ENCODE measurements at places on chromosomes 12 and 14. TPM values are rescaled to one million over a fixed set of nuclear protein-coding genes. Genes with fewer than 3 reads are reported as not detected.
A peak's percentile ranks its signal among the peaks of the same experiment; 100 is the strongest.

- DNase-seq, result no peak
Observed at GRCh38 chr12:71945121-71945520, 6.5 kb downstream of the TPH2 start.

The KRT73 gene
- 0.45 TPM for total RNA-seq

- DNase-seq, result no peak
Observed at GRCh38 chr14:66009089-66009488, 477.1 kb upstream of the CCDC196 start.

DNA sequence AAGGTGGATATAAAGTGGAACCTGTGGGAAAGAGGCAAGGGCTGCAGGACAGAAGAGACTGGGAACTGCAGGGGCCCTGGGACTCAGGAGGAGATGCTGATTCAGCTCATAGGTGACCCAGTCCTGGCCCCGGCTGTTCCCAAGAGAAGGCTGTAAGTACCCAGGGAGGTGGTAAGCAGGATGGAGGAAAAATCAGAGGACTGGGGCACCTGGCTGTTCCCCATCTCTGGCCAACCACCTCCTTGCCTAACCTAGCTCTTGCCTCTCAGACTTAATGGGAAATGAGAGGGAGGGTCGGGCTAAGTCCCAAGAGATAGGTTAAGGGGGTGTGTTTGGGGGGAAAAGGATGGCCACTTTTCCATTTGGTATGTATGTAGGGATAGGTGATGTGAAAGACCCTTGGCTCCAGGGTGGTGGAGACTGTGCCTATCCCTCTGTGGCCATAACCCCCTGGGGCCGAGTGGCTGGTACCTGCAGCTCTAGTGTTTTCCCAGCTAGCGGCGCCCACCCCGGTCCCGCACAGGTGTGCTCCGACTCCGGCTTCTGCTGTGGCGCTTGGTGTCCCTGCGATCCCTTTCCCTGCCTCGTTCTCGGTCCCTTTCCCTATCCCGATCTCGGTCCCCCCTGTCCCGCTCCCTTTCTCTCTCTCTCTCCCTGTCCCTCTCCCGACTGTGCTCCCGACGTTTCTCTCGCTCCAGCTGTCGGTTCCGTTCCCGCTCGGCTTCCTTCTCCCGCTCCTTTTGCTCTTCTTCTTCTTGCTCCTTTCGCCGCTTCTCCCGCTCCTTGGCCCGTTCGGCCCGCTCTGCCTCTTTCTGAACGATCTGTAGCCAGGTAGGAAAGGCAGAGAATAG is 1.6 kb upstream of the CDH24 start:
- no peak for DNase-seq

The TBX3 gene
- total RNA-seq, result not detected

The P2RX7 gene
- 8.9 TPM for total RNA-seq

The SRSF9 gene
- total RNA-seq, result 199 TPM

The MYH7 gene
- not detected for total RNA-seq

The CEBPE gene
- 0.92 TPM for total RNA-seq

GRCh38 chr14:69093631-69094421 is 59.1 kb downstream of the DCAF5 start:
- DNase-seq, result no peak

The KRT72 gene
- 0.44 TPM for total RNA-seq

- no peak for DNase-seq
Observed at GRCh38 chr12:102992297-102992696, 34.8 kb downstream of the ASCL1 start.

GRCh38 chr12:71009430-71010142 is 89.0 kb upstream of the PTPRR start:
- DNase-seq, result no peak

DNA sequence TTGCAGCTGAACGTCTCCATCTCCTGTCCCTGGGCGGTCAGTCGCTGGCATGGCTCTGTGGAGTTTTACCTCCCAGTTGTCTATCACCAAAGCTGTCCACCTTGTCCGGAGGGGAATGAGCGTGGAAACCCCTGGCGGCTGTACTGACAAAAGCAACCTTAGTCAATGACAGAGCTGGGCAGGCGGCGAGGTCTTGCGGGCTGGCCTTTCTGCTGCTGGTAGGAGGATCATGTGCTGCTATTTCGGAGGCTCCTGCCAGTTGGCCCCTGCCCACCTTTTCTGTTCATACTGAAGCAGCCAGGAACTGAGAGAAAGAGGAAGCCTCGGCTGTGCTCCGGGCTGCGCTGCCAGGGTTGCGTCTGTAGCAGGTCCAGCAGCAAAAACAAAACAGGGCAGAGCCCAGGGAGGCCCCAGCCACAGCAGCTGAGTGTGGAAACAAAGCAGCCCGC is 57.7 kb downstream of the HMGA2 start:
- DNase-seq, result no peak

DNA sequence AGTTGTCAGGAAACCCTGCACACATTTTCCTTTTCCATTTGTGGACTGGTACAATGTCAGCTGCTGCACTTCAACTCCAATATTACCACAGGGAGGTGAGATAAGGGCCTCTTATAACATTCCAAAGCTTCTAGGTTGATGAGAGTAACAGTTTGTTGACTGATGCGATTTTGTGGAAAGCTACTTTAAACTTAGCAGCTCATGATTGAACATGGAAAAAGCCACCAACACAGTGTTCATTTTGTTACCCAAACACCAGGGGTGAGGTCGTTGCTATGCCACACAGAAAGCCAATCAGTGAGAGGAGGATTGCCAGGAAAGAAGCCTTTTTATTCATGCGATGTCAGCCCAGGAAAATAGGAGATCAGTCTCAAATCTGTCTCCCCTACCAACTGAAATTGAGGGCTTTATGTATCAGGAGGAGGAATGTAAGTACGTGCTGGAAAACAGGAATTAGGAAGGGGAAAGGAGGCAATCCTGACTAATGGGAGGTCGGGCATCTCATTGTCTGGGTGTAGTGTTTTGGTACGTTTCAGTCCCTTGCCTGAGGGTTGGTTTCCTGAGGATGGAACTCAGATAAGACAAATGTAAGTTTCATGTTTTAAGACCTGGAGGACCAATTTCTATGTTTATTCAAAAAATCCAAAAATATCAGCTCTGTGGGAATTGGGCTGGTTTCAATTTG is 92.7 kb upstream of the PLEKHA5 start:
- no peak for DNase-seq

DNA sequence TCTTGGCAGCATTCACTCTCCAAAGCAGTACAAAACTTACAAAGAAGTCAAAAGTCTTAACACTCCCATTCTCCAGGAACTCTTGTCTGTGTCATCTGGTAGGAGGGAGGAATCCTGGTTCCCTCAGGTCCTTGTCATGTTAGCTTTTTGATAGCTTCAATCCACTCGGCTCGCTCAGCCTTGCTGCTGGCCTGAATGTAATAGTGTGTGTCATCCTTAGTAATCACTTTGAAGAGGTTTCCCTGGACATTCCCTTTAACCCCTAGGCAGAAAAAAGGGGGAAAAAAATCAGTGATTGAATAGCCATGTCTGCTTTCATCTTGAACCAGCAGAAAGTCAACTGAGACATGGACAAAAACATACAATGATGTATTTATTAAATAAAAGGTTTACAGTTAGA is 24.8 kb downstream of the PLEK2 start:
- DNase-seq, result no peak

The EPYC gene
- total RNA-seq, result not detected

The MYO1A gene
- 1.3 TPM for total RNA-seq

The KANSL2 gene
- 54.3 TPM for total RNA-seq

DNA sequence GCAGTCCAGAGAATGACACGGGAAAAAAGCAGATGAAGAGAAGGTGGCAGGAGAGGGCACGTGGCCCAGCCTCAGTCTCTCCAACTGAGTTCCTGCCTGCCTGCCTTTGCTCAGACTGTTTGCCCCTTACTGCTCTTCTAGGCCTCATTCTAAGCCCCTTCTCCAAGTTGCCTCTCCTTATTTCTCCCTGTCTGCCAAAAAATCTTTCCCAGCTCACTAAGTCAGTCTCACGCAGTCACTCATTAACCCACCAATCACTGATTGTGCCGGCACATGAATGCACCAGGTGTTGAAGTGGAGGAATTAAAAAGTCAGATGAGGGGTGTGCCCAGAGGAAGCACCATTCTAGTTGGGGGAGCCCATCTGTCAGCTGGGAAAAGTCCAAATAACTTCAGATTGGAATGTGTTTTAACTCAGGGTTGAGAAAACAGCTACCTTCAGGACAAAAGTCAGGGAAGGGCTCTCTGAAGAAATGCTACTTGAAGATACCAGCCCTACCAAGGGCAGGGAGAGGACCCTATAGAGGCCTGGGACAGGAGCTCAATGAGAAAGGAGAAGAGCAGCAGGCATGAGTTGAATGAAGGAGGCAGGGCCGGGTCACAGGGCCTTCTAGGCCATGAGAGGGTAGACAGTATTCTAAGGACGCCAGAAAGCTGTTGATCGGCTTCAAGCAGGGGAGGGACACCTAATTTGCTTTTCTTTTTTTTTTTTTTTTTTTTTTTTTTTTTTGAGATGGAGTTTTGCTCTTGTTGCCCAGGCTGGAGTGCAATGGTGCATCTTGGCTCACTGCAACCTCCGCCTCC is 40.9 kb downstream of the DAD1 start:
- peak; percentile 46 for DNase-seq

DNA sequence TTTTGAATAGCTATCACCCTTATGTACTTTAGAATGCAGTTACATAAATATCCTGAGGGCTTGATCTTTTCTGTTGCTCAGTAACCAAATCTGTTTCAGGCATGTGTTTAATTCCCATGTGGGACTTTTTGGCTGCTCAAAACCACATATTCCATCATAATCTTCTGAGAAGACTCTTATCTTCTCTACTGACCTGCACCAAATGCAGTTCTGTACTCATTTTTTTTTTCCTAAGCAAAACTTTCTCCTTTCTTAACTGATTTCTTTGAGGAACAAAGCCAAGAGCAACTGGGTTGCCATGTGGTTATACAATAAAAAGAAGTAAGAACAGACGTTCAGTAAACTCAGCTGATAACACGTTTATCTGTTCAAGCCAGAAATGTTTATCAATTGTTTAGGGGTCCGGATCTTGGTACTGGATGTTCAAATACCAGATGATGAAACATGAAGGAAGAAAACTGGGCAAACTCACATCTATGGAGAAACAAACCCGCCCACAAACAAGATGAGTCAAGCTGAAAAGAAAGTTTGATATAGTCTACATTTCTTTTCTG is 50.1 kb downstream of the TMEM132C start:
- no peak for DNase-seq

- no peak for DNase-seq
Observed at GRCh38 chr14:70707138-70708038, 65.7 kb downstream of the TTC9 start.

The RIN3 gene
- 89.0 TPM for total RNA-seq

The CD27 gene
- total RNA-seq, result 131 TPM

The IKBIP gene
- total RNA-seq, result 35.8 TPM

GRCh38 chr14:57085801-57086200 is 182.9 kb downstream of the EXOC5 start:
- DNase-seq, result no peak

The DDN gene
- 0.42 TPM for total RNA-seq

The DYNLL1 gene
- 275 TPM for total RNA-seq

DNA sequence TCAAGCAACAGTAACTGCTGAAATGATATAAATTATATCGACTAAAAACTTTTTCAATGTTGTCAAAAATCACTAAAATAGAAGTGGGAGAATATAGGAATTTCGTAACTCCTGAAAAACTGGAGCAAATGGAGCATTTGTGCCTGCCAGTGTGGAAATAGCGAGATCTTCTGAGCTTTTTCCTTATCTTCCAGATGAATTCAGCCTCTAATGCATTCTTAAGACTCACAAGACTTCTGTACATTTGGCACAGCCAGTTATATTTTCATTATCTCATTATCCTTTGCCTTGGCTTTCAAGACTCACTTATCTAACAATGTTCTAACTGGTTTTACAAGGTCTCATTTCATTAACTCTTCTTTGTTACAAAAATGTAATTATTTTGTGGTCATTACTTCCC is 252.4 kb downstream of the GXYLT1 start:
- no peak for DNase-seq

- peak; percentile 63 for DNase-seq
Observed at GRCh38 chr12:54658306-54659264, 10.4 kb upstream of the DCD start.

The IFNG-AS1 gene
- total RNA-seq, result not detected

The PPP1R36 gene
- 0.47 TPM for total RNA-seq

The TPPP2 gene
- not detected for total RNA-seq

DNA sequence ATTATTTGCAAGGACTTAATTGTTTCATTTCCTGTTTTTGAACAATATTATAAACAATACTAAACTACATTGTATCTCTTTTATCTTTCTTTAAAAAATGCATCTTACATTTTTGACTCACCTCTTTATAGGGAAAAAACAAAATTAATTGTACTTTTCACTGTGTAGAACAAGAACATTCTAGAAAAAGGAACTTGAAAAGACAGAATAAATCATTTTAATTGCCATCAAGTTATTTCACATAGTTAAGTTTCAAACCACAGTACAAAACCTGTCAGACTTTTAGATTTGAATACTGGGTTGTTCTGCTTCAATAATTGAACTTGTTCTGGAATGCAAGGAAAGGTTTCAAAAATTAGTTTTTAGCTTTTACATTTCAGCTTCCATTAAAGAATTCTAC is 50.0 kb downstream of the SLC38A6 start:
- DNase-seq, result no peak

GRCh38 chr12:8609061-8609570 is 3.5 kb downstream of the AICDA start:
- DNase-seq, result peak; percentile 28

DNA sequence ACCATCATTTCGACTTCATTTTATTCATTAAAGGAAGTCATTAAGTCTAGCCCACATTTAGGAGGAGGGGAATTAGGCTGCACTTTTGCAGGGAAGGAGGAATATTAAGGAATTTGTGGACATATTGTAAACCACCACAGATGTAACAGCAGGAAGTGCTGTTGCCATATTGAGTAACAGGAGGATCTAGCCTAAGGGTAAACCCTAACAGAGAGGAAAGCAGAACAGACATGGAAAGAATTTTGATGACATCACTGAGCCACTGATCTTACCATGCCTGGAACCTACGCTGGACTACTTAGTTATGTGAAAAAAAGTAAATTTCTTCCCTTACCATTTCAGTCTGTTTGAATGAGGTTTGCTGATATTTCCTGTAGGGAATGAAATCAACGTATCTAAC is 100.7 kb upstream of the ATF7IP start:
- no peak for DNase-seq

- DNase-seq, result peak; percentile 85
Observed at GRCh38 chr14:105944632-105945610, 418.5 kb downstream of the TMEM121 start.

The RD3L gene
- not detected for total RNA-seq

- DNase-seq, result no peak
Observed at GRCh38 chr12:19904819-19905218, 463.5 kb upstream of the PDE3A start.

The KIAA0586 gene
- 24.9 TPM for total RNA-seq

DNA sequence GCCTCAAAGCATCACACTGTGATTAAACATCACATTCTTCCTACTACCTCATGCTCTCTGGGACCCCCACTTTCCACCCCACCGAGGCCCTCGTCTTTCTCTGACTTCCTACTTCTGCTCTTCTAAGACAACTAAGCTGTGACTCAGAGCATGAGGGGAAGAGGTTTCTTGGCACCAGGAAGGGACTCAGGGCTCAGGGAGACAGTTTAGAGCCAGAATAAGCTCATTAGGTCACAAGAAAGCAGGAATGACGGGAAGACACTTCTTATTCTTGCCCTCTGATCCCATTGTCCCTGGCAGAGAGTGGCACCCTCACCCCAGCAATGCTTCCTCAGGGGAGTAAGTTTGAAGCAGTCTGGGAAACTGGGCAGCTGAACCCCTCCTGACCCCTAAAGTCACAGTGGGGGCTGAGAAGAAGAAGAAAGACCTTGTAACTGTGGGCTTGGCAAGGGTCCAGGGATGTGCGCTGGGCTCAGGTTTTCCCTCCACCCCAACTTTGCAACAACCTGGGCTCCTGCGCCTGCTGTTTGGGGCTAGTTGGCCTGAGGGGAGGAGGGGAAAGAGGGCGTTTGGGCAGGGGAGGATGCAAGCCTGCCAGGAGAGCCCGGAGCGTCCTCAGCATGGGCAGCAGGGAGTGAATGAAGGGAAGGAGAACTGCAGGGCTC is 64.6 kb upstream of the ACTN1 start:
- DNase-seq, result no peak

Data from activated CD8-positive, alpha-beta T cell treated with anti-CD3 and anti-CD28 coated beads, Interleukin-2, amount 10 ng/mL, durations not matched to agents 7 days and 5 days (primary cell).